Hematopoietic multipotent progenitor cell treated with erythropoietin and hydrocortisone succinate and interleukin-3 and kit ligand, for 8 days (in vitro differentiated cells): ENCODE measurements at places on chromosomes 2 and 18.
A peak's percentile ranks its signal among the peaks of the same experiment; 100 is the strongest.

DNA sequence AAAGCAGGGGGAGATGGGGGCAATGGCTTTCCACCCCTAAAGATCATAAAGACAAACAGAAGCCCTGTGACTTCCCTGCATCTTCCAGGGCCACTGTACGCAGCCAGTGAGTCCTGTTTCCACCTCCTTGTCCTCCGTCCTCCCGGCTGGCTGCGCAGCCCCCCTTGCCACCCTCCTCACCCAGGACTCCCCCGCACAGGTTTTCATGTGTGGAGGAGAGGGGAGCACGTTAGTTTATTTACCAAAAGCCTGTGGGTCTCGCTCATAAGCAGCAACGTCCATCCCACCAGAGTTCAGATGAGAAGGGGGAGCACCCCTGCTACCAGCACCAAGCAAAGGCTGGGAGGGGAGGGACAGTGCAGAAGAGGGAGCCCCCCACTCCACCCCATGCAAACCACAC is 11.7 kb downstream of the CYP26B1 start:
- no peak for DNase-seq

- no peak for DNase-seq
Measured at GRCh38 chr2:160646684-160647444, 153.3 kb upstream of the RBMS1 start.

DNA sequence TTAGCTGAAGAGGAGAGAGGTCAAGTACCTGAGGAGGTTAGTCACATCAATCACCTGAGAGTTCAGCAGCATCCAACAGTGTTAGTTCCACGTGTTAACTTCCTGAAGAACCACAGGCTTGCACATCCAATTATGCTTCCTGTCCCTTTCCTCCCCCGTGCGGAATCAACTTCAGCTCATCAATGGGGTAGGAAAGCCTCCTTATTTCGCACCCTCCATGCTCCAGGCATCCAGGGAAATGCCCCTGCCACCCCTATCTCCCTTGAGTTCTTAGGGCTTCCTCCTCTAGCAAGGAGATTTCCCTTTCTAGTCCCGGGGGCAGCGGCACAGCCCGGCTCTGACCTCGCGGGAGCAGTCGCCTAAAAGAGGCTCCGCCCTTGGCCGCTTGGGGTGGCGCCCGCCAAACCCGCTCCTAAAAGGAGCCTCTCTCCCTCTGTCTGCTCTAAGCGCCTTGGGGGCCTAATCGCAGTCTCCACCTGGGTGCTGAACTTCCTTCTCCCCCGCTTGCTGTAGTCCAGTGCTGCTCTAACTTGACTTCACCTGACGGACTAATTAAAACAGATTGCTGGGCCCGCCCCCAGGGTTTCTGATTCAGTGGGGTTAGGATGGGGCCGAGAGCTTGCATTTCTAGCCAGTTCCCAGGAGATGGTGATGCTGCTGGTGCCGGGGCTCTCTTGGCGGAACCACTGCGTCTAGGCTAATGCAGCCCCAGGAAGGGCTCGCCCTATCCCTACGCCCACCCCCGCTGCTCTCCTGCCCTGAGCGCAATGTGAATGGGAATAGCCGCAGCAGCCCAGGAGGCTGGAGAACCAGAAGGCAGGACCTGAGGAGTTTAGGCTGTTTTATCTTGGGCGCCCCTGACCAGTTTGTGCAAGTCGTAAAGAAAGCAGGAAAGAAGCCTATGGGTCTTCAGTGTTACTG is 3.4 kb upstream of the TET3 start:
- DNase-seq: peak; percentile 78

- DNase-seq: no peak
Measured at GRCh38 chr2:220701115-220701514, 871.0 kb downstream of the EPHA4 start.

GRCh38 chr2:25671622-25672021 is 1.8 kb downstream of the DTNB start:
- DNase-seq: no peak

- no peak for DNase-seq
Measured at GRCh38 chr2:34827398-34827797, 1228.3 kb upstream of the FAM98A start.

GRCh38 chr2:237408335-237409000 is 5.5 kb downstream of the COL6A3 start:
- DNase-seq: no peak

DNA sequence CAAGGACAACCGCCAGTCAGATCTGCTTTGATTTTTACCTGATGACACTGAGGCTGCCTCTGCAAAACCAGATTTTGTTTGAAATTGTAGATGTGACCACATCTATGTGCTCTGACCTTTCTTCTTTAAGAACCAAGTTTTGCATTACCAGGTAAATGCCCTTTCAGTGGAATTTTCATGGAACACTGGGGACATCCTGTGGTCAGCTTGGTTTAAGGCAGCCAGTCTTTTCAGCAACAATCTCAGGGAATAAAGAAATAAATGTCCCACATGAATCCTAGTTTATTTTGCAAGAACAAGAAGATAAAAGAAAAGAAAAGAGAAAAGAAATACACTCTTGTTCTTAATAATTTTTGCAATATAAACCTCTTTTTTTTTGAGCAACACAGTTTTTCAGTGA is 90.6 kb downstream of the POU3F3 start:
- peak; percentile 25 for DNase-seq

- DNase-seq: no peak
Measured at GRCh38 chr2:158893026-158893425, 75.4 kb upstream of the TANC1 start.

DNA sequence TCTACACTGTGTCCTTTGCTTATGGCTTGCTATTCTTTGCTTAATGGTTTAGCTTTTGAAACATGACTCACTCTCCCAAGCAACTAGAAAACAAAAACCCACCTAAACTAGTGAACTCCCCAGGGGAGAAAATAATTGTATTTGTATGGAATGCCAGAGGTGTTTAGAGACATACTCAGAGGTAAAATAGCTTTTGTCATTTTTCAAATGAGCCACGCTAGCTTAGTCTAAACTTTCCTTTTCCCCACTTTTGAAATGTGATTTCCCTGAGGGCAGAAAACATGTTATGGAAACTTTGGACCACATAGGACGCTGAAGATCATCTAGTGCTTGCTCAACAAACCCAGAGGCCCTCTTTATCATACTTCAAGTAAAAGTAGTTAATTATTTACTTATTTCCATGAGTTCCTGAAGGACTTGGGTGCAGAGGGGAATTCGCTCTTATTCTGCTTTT is 16.5 kb upstream of the CYTIP start:
- no peak for DNase-seq

DNA sequence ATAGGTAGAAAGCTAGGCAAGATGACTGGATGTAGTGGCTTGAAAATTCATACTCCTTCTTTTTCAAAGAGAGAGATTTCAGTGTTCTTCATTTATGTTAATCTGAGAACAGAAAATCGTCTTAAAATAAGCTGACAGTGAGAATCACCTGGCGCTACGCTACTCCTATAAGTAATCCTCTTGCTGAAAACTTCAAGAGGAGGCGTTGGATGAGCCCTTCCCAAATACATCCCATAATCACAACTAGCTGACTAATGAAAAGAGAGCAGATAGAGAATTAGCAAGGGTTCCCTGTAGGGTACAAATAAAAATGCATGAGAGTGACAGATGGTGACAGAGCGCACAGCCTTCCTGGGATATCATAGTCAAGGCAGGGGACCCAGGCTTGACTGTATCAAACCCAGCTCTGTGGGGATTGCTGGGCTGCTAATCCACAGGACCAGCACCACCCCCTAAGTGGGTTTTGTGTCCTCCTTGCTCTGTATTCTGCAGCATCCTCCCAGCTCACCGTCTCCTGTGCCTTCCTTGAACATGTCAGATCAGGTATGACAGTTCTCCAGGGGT is 280.2 kb downstream of the SP3 start:
- no peak for DNase-seq

GRCh38 chr18:36066686-36067054 is 689 bp downstream of the RPRD1A start:
- peak; percentile 43 for DNase-seq

DNA sequence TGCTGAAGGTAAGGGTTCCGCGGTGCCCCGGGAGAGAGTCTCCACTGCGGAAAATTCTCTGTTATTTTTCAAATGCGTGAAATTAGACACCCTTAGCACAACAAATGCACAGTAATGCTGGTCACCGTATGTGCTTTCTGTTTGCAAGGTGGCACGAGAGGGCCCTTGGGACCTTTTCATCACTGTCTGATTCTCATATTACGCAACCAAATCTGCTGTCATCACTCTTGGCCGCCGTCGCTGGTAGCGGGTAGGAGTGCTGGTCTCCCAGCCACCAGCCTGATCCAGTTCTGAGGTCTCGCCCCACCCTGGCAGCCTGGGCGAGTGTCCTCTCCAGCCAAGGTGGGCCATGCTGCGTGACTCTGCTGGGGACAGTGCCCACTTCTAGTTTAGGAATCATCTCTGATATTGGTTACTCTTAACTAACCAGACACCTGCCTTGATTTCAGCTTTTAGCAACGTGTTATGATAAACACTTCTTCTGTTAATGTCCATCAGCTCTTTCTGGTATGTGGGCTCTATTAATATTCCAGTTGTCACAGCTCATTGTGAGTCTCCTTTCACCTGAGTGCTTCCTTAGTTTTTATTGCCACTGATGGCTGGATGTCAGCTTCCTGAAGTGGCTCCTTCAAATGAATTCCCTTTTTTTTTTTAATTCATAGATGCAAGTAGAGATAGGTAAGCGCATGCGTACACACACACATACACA is 199.4 kb downstream of the GBX2 start:
- no peak for DNase-seq

DNA sequence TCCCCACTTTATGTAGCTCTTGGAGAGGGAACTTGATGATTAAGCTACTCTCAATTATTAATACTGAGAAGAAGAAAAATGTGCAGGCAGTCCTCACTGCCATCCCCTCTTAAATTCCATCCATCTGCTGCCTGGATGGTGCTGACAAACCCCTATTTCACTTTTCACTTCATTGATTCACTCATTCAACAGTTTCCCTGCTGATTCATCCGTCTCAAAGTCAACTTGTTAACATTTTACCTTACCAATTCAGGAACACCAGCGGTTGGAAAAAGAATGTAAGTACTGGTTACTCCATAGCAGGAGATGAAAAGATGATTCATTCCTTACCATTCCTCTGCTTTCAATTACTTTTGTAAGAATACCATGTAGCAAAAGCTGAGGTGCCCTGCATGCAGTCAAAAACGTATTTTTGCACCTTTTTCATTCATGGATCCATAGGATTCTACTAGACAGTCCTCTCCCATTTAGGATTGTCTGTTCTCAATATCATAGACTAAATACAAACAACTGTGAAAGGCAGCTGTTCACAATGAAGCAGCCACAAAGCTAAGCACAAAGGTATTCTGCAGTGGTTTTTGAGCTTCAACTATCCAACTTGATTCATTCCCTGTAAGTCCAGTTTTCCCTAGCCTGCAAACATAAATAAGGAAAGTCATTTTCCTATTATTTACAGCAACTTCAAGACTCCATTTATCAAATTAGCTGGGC is 262.0 kb downstream of the MREG start:
- no peak for DNase-seq

DNA sequence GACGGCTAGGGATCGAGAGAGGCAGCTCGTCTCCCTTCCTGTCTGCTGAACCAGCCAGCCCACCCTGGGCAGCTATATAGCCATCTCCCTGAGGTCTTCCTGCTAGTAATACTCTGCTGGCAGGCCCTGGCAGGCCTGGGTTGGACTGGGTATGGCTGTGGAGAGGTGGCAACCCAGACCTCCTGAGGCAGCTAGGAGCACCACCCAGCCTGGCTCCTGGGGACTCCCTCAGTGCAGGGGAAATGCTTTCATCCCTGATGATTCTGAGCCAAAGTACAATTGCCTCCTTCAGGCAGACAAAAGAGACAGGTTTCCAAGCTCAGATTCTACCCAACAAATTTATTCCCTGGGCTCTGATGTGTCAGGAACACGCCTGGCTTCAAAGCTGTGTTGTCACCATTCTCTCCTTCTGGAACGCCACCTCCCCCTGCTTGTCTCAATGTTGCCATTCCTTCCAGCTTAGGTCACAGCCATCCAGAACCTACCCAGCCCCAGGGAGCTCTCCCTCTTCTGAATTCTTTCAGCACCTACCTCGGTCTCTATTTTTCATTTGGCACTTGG is 4.7 kb upstream of the DNAJB2 start:
- no peak for DNase-seq

- no peak for DNase-seq
Measured at GRCh38 chr18:6593142-6593885, 136.2 kb upstream of the ARHGAP28 start.
